ENCODE measurements at places on chromosomes 12 and 14. TPM values are rescaled to one million over a fixed set of nuclear protein-coding genes. Genes with fewer than 3 reads are reported as not detected.

Gene C3AR1
- 2.9 TPM for total RNA-seq

GRCh38 chr14:104749111-104749649 is 3.8 kb upstream of the SIVA1 start:
- DNase-seq, result no peak

- no peak for DNase-seq
These were observed 49.7 kb downstream of the KIF21A start for GRCh38 chr12:39393179-39393578.

GRCh38 chr14:64912261-64912660 is 2.0 kb upstream of the CHURC1 start:
- DNase-seq, result no peak
